ENCODE measurements at places on chromosomes 16 and 17. TPM values are rescaled to one million over a fixed set of nuclear protein-coding genes. Genes with fewer than 3 reads are reported as not detected.

- no peak for DNase-seq
- no peak overlapping the region for H3K4me3 ChIP-seq
- no peaks in the 10 kb centered on the region for H3K27me3 ChIP-seq
- H3K36me3 ChIP-seq, result peaks cover 97% of the 10 kb centered on the region
- no peak overlapping the region for H3K27ac ChIP-seq
These were observed 27.9 kb downstream of the CPPED1 start for GRCh38 chr16:12775656-12776236.

DNA sequence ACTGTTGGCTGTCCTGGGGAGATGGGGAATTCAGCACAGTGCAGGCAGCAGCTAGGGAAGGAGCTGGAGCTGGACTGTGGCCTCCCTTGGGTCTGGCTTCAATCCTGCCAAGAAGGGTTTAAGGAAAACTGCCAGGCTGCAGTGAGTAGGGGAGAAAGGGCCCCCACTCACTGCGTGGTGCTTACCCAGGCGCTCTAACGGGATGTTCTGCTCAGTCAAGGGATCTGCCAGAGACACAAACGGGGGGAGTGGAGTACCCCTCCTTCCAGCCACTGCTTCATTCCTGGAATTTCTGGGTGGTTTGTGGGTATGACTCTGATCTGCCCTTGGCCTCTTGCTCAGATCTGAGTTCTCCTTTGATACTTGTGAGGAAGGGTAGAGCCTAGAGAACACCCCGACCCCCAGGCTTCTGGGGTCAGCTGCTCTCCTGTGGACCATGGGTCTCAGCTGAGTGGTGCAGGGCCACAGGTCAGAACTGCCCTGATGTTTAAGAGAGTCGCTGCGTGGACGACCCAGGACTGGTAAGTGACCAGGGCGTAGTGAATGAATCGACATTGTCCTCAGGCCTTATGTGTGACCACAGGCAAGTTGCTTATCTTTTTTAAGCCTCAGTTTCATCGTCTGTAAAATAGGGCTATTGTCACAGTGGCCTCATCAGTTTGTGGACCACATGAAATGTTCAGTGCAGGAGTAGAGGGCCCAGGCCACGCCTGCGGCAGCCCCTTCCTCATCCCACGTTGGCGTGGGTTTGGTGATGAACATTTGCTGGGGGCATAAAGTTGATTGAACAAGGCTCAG, 9.6 kb downstream of the CRISPLD2 start:
- no peaks in the 10 kb centered on the region for H3K27me3 ChIP-seq
- no peak overlapping the region for H3K27ac ChIP-seq
- peaks cover 64% of the 10 kb centered on the region for H3K36me3 ChIP-seq
- peaks cover 41% of the 10 kb centered on the region for H3K4me1 ChIP-seq
- no peak for DNase-seq

- H3K4me3 ChIP-seq, result no peak overlapping the region
- H3K4me1 ChIP-seq, result no peaks in the 10 kb centered on the region
- DNase-seq, result no peak
- no peaks in the 10 kb centered on the region for H3K27me3 ChIP-seq
These were observed 17.0 kb downstream of the CNTNAP1 start for GRCh38 chr17:42699415-42699740.

- H3K36me3 ChIP-seq, result no peaks in the 10 kb centered on the region
- H3K27ac ChIP-seq, result no peak overlapping the region
- no peak overlapping the region for H3K4me3 ChIP-seq
These were observed 114.3 kb downstream of the MSI2 start for GRCh38 chr17:57370619-57371018.

- H3K27me3 ChIP-seq, result no peaks in the 10 kb centered on the region
- H3K4me3 ChIP-seq, result no peak overlapping the region
- DNase-seq, result no peak
- no peaks in the 10 kb centered on the region for H3K36me3 ChIP-seq
These were observed 479.3 kb downstream of the HS3ST3B1 start for GRCh38 chr17:14780097-14780651.

DNA sequence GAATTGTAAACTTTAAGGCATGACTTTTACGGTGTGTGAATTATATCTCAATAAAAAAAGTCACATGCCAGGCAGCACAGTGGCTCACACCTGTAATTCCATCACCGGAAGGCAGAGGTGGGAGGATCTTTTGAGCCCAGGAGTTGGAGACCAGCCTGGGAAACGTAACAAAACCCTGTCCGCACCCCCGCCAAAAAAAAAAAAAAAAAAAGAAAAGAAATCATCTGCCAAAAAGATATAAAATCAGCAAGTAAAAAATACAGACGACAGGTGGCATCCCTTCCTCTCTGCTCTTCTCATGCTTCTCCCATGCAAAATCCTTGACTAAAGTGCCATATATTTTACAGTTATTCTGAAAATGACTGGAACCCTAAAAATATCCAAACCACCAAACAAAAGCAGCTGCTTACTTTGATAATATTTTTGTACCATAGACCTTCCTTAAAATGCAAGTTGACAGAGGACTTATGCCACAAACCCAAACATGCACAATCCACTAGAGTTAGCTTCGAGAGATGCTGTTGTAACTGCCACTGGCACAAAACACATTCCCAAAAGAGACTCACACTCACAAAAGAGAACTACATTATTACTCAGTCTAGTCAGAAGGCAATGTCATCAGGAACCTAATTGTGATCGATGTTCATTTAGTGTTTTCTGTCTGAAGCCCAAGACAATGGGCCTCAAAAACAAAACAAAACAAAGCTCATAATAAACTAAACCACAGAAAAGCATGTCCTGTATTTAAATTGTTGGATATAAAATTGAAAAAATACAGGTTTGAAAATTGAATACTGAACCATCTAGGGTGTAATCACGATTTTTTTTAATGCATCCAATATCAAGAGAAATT, 2.4 kb downstream of the CRLF3 start:
- H3K4me3 ChIP-seq, result peak overlapping the region; percentile 96
- H3K27ac ChIP-seq, result no peak overlapping the region
- DNase-seq, result no peak
- H3K27me3 ChIP-seq, result no peaks in the 10 kb centered on the region

DNA sequence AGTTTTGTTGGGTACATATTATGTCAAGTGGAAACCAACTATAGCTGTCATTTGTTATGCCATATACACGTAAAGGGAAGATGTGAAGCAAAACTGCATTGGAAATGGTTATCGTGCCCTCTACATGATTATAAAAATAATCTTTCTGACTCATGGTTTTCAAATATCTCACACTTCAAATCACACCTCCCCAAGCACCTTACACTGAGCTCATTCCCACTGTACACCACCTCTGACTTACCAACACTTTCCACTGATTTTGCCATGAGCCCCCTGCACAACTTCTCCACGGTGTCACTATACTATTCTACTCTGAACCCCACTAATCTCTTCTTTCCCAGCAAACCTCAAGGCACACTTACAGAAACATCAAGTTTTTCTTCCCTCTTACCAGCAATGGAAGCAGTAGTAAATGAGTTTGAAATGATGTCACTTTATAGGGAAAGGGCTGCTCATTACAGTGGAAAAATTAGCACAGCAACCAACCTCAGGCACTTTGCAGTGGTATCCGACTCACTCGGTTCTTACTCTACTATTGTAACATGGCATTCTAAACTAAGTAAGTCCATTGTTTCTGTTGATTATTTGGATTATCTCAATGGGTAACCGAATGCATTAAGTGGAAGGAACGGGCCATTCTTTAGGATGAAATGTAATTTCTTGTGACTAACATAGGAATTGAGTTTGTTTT, 18.7 kb downstream of the ZNF821 start:
- DNase-seq, result no peak
- H3K27ac ChIP-seq, result no peak overlapping the region
- no peaks in the 10 kb centered on the region for H3K4me1 ChIP-seq
- H3K27me3 ChIP-seq, result no peaks in the 10 kb centered on the region

GRCh38 chr17:74271901-74272561, 2.0 kb upstream of the DNAI2 start:
- no peak for DNase-seq
- H3K4me3 ChIP-seq, result no peak overlapping the region
- H3K27me3 ChIP-seq, result peaks cover 3% of the 10 kb centered on the region
- peaks cover 14% of the 10 kb centered on the region for H3K4me1 ChIP-seq

DNA sequence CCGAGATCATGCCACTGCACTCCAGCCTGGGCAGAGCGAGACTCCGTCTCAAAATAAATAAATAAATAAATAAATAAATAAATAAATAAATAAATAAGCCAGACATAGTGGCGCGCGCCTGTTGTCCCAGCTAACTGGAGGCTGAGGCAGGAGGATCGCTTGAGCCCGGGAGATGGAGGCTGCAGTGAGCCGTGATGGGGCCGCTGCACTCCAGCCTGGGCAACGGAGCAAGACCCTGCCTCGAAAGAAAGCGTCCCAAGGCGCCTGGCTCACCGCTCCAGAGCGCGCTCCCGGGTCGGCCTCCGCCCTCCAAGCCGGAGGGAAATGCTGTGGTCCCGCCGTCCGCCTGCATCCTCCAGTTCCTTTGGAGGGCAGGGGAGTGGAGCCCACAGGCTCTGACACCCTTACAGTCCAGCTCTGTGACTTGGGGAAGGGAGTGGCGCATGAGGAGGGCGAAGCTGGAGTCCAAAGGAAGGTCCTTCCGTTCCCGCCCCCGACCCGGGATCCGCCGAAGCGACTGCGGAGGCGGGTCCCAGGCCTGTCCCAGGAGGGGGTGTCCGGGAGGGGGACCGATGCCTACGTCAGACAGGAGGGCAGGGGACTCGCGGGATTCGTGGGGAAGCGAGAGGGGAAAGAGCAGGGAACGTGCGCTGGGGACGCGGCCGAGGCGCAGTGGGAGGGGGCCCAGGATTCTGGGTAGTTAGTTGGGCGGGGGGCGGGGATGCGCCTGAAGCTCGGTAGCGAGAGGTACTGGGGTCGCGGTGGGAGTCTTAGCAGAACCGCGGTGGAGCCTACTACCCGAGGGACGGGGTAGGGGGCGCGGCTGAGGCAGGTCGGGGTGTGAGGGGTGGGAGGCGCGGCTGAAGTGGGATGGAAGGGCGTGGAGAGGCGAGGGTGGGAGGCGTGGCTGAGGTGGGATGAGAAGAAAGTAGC, 8.4 kb upstream of the TRPV2 start:
- no peaks in the 10 kb centered on the region for H3K27me3 ChIP-seq
- DNase-seq, result no peak
- H3K4me1 ChIP-seq, result peaks cover 19% of the 10 kb centered on the region
- H3K4me3 ChIP-seq, result no peak overlapping the region
- no peaks in the 10 kb centered on the region for H3K36me3 ChIP-seq
- H3K27ac ChIP-seq, result no peak overlapping the region

- H3K4me3 ChIP-seq, result no peak overlapping the region
- no peak for DNase-seq
- H3K27me3 ChIP-seq, result no peaks in the 10 kb centered on the region
- H3K36me3 ChIP-seq, result no peaks in the 10 kb centered on the region
These were observed 27.7 kb downstream of the GPR142 start for GRCh38 chr17:74394977-74395376.

RHOT1 gene
- polyA plus RNA-seq, result 45.9 TPM

ITGAD gene
- 0.04 TPM for polyA plus RNA-seq

FZD2 gene
- 6.2 TPM for polyA plus RNA-seq
